ENCODE measurements at places on chromosomes 12 and 14.
A peak's percentile ranks its signal among the peaks of the same experiment; 100 is the strongest.

DNA sequence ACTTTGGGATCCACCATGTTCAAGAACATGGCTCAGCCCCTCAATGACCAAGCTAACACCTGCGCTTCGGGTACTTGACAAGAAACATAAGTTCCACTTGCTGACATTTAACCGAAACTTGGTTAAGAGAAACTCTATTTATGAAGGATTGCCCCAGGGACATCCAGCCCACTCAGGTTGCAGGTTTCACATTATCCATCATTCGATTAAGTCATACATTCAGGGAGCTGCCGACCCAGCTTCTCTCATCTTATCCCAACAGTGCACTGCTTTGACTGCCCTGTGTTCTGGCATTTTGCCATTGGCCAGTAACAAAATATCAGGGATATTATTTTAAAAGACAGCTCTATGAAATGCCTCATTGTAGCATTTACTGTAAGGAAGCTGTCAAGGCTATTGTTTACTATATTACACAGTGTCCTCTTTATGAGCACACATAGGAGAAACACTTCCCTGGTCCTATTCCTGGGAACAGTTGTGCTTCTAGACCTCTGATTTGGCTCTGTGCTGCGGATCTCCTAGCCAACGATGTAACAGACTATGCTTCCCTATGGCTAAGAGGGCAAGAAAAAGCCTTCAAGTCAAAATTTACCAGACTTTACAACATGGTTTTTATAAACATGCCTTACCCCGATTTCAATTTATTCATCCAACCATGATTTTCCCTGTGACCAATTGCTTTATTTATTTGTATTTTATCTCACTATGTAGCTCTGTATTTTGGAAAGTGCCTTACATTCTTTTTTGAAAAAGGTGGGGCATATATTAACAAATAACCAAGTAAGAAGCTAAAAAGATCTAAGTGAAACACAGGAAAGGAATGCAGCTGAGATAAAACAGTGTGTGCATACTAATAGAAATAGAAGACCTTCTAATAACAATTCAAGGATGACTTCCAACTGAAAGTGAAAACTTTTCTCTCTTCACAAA lies 109.3 kb downstream of the ITPR2 start:
- DNase-seq: peak; percentile 46

- no peak for DNase-seq
Measured at GRCh38 chr12:20262119-20262518, 106.2 kb upstream of the PDE3A start.

DNA sequence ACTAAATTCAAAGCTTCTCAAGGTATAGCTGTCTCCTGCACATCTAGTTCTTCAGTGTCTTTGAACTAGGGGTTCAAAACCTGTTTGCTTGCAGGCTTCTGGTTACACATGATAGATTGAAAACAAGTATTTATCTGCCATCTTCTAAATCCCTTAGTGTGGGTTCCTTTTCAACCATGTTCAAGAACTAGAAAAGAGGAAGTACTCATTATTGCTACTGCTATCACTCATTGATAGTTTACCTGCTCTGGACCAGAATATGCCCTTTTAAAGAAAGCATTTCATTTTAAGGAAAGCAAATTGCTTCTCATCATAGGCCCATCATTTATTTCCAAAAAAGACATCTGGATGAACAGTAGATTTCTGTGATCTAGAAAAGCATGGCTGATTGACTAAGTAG lies 37.1 kb upstream of the VSX2 start:
- no peak for DNase-seq

DNA sequence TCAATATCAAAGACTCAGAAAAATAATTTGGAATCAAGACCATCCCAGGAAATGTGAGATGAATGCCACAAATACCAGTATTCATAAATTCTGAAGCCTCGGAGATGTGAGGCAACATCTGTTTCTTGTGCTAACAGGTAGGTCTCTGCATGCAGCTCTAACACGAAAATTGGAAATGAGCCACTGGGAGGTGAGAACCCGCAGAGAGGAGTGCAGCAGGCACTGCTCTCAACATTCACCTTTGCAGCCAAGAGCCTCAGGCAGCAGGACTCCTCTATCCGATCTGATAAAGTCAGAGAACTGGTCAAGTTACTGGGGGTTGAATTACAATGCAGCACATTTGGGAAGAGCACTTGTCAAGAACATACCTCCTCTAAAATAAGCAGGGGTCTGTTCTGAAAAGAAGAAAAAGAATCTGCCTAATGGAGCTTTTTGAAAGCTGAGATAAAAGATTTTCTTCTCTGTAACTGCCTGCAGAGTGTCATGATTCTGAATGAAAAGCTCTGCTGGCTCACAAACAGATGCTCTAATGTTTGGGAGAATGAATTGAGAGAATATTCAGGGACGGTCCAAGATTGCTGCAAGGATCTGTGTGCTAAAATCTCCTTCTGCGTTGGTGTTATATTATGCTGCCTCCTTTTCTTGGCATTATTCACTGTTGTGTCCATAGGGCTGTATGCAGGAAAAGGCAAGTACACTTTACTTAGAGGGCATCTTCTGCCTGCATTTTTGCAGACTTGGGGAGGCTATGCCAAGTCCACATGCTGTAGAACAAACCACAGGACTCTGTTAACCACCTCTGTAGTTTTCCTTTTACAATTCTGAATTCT lies 209.6 kb upstream of the KRR1 start:
- DNase-seq: no peak

- peak; percentile 97 for DNase-seq
Measured at GRCh38 chr14:38553586-38553985, 297.7 kb upstream of the CLEC14A start.

GRCh38 chr14:73771848-73772638 lies 57.9 kb upstream of the PNMA1 start:
- DNase-seq: peak; percentile 35

GRCh38 chr14:105470350-105471296 lies 4.0 kb upstream of the CRIP2 start:
- DNase-seq: no peak

GRCh38 chr14:37600880-37601741 lies 5.7 kb downstream of the TTC6 start:
- DNase-seq: no peak

GRCh38 chr14:89165189-89166181 lies 251.5 kb downstream of the FOXN3 start:
- DNase-seq: no peak

- no peak for DNase-seq
Measured at GRCh38 chr12:109244073-109244472, 65.0 kb downstream of the FOXN4 start.

GRCh38 chr12:67697967-67698366 lies 49.4 kb downstream of the DYRK2 start:
- no peak for DNase-seq

- DNase-seq: no peak
Measured at GRCh38 chr14:73745571-73746519, 31.7 kb upstream of the PNMA1 start.

GRCh38 chr12:49878021-49878420 lies 25.7 kb downstream of the FAIM2 start:
- no peak for DNase-seq

- no peak for DNase-seq
Measured at GRCh38 chr12:92445253-92446082, 257.3 kb upstream of the PLEKHG7 start.
